Neural crest cell (in vitro differentiated cells): ENCODE measurements at places on chromosomes 12 and 14. TPM values are rescaled to one million over a fixed set of nuclear protein-coding genes. Genes with fewer than 3 reads are reported as not detected.

Gene KIF5A
- total RNA-seq, result 16.9 and 20.8 TPM in 2 replicates

Gene CD69
- total RNA-seq, result not detected in 2 replicates

Gene SMIM41
- total RNA-seq, result not detected in 2 replicates

Gene INSM2
- 0.09 TPM in 1 of 2 replicates, not detected in the other for total RNA-seq

Gene PTCSC3
- not detected in 2 replicates for total RNA-seq

Gene CDH24
- total RNA-seq, result 33.7 and 37.2 TPM in 2 replicates

Gene NAP1L1
- 1,116 and 1,117 TPM in 2 replicates for total RNA-seq
